ENCODE measurements at places on chromosomes 3 and 15.

- H3K36me3 ChIP-seq, result no peaks in the 10 kb centered on the region
- DNase-seq, result no peak
- H3K4me3 ChIP-seq, result no peak overlapping the region
- H3K4me1 ChIP-seq, result no peaks in the 10 kb centered on the region
- no peaks in the 10 kb centered on the region for H3K27me3 ChIP-seq
Observed at GRCh38 chr3:59572106-59572505, 522.3 kb upstream of the CFAP20DC start.

DNA sequence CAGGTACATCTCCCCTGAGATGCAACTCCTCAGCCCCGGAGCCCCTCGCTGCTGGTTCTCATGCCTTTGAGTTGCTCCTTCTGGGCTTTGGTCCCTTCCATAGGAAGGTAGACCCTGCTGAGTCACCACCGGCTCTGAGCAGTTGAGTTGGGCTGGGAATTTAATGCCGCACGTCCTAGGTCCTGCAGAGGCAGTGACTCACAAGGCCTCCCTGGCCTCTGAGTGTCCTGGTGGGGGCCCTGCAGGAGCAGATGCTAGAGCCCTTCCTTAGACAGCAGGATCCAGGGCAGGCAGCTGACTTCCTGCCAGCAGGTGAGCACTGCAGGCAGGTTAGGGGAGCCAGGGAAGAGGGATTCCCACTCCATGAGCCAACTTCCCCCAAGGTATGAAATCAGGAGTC lies 5.5 kb upstream of the NTRK3 start:
- H3K27ac ChIP-seq, result no peak overlapping the region
- H3K27me3 ChIP-seq, result peaks cover 53% of the 10 kb centered on the region
- DNase-seq, result no peak
- no peak overlapping the region for H3K4me3 ChIP-seq
- no peaks in the 10 kb centered on the region for H3K36me3 ChIP-seq
- peaks cover 6% of the 10 kb centered on the region for H3K4me1 ChIP-seq

DNA sequence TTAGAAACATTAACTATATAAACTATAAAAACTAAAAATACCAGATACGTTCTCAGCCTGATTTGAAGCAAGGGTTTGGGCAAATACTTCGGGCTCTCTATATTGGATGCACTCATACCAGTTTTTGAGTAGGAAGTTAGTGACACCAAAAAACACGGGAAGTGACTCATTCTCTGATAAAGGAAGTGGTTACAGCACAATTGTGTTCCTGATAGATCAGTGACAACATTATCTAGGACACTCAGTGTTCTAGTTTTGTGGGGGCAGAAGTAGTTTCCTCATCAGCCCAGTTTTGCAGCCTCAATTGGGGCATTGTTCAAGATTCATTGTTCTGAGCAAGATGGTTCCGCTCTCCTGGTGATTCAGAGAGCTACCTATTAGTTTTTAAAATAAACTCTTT lies 469.6 kb upstream of the DPPA4 start:
- no peaks in the 10 kb centered on the region for H3K27me3 ChIP-seq
- H3K27ac ChIP-seq, result no peak overlapping the region
- no peaks in the 10 kb centered on the region for H3K36me3 ChIP-seq
- H3K4me1 ChIP-seq, result no peaks in the 10 kb centered on the region

GRCh38 chr15:89378296-89379151 lies 43.9 kb upstream of the POLG start:
- H3K4me3 ChIP-seq, result no peak overlapping the region
- peak; percentile 47 for DNase-seq
- no peak overlapping the region for H3K27ac ChIP-seq
- no peaks in the 10 kb centered on the region for H3K36me3 ChIP-seq
- peaks cover 23% of the 10 kb centered on the region for H3K4me1 ChIP-seq

GRCh38 chr3:160170409-160171370 lies 54.5 kb upstream of the C3orf80 start:
- no peak overlapping the region for H3K4me3 ChIP-seq
- DNase-seq, result no peak
- H3K27me3 ChIP-seq, result no peaks in the 10 kb centered on the region
- no peak overlapping the region for H3K27ac ChIP-seq
- no peaks in the 10 kb centered on the region for H3K4me1 ChIP-seq

DNA sequence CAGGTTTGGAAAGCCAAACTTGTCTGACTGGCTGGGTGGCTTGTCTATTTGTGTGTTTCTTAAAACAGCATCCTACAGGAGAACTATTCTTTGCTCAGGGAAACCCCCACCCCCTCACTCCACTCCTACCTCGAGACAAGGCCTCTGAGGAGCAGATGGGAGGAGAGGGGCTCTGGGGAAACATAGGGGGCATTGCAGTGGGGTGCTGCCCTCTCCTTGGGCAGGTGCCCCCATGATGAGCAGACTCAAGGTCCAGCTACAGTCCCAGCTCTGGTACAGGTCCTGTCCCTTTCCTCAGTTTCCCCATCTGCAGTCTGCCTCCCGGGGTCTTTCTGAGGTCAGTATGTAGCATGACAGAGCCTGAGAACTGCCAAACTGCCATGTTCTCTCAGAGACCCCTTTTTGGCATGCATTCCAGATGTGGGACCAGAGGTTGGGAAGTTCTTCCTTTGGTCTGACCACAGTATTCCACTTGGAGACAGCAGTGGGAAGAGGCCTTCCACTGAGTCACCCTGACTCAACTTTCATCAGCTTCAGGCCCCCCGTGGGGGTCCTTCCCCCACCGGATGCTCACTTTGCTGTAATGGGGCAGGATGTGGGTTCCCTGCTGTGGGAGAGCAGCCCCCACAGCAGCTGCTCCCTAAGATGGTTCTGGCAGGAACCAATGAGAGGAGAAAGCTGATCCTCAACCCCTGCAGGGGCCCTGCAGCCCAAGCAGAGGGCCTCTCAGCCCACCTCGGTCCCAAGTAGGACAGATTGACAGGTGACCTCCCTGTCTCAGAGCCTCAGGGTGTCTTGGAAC lies 32.3 kb upstream of the CYP11A1 start:
- H3K4me1 ChIP-seq, result peaks cover 21% of the 10 kb centered on the region
- no peak overlapping the region for H3K27ac ChIP-seq
- no peak for DNase-seq
- no peaks in the 10 kb centered on the region for H3K27me3 ChIP-seq
- no peak overlapping the region for H3K4me3 ChIP-seq

- H3K4me3 ChIP-seq, result no peak overlapping the region
- H3K4me1 ChIP-seq, result peaks cover 30% of the 10 kb centered on the region
- H3K36me3 ChIP-seq, result no peaks in the 10 kb centered on the region
- DNase-seq, result no peak
- H3K27me3 ChIP-seq, result no peaks in the 10 kb centered on the region
Observed at GRCh38 chr15:100208921-100209603, 132.7 kb downstream of the ADAMTS17 start.

DNA sequence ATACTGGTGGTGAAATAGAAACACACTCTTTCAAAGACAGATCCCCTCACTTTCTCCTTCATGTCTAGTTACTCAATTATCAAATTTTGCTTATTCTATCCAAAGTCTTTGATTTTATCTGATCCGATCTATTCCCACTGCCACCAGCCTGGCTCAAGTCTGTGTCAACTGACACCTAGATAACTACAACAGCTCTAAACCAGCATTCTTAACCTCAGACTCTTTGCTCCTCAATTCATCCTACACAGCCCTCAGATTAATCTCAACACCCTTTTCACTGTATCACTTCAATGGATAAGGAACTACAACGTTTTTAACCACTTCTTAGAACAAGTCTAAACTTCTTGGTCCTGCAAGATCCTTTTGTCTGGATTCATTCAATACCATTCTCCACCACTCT lies 9.1 kb downstream of the KPNA1 start:
- no peak for DNase-seq
- no peaks in the 10 kb centered on the region for H3K36me3 ChIP-seq
- no peak overlapping the region for H3K27ac ChIP-seq
- H3K4me1 ChIP-seq, result peaks cover 5% of the 10 kb centered on the region

- no peaks in the 10 kb centered on the region for H3K27me3 ChIP-seq
- H3K4me3 ChIP-seq, result no peak overlapping the region
- H3K36me3 ChIP-seq, result no peaks in the 10 kb centered on the region
- H3K4me1 ChIP-seq, result no peaks in the 10 kb centered on the region
- DNase-seq, result no peak
- no peak overlapping the region for H3K27ac ChIP-seq
Observed at GRCh38 chr15:100061944-100062343, 279.8 kb downstream of the ADAMTS17 start.

DNA sequence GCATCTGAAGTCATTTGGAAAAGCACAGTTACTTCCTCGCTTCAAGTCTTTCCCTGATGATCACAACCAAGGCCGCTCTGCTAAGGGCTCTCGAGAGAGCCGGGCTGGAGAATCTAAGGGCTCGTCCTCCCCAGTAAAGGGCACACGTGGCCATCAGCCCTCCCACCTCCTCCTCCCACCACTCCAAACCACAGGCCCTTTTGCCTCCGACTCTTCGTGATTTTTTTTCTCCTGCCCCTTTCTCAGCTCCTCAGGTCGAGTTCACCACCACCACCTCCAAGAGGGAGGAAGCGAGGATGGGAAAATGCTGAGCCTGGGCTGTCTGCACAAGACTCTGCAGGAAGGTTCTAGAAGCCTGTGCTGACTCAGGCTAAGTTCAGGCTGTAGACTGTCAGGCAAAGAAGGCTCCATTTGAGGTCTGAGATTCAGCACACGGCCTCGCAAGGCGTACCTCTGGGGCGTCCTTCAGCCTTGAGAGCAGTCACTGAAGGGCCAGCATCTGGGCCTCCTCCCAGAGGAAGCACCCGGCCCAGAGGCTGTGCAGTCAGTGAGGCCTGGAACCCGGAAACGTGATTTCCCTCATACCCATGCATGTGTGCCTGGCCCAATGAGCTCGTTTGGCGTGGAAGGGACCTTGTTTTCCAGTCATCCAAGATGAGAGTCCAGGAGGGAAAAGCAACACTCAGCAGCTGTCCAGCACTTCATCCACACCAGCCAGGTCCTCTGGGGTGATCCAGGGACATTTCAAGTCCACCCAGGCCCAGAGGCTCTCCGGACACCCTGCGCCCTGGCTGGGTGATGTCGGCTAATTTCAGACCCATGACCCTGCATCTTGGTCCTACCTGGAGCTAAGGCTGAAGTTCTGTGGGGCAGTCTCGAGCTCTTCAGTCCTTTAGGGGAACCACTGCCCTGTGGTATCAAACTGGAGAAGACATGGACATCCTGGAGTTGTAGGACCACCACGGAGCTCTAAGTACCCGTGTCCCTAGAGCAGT lies 196.8 kb downstream of the XXYLT1 start:
- H3K27me3 ChIP-seq, result no peaks in the 10 kb centered on the region
- H3K36me3 ChIP-seq, result no peaks in the 10 kb centered on the region
- no peak overlapping the region for H3K27ac ChIP-seq
- DNase-seq, result no peak
- no peak overlapping the region for H3K4me3 ChIP-seq

- peaks cover 4% of the 10 kb centered on the region for H3K4me1 ChIP-seq
- H3K4me3 ChIP-seq, result no peak overlapping the region
- H3K27ac ChIP-seq, result no peak overlapping the region
- DNase-seq, result peak; percentile 69
Observed at GRCh38 chr15:89898614-89899294, 5.0 kb upstream of the AP3S2 start.

DNA sequence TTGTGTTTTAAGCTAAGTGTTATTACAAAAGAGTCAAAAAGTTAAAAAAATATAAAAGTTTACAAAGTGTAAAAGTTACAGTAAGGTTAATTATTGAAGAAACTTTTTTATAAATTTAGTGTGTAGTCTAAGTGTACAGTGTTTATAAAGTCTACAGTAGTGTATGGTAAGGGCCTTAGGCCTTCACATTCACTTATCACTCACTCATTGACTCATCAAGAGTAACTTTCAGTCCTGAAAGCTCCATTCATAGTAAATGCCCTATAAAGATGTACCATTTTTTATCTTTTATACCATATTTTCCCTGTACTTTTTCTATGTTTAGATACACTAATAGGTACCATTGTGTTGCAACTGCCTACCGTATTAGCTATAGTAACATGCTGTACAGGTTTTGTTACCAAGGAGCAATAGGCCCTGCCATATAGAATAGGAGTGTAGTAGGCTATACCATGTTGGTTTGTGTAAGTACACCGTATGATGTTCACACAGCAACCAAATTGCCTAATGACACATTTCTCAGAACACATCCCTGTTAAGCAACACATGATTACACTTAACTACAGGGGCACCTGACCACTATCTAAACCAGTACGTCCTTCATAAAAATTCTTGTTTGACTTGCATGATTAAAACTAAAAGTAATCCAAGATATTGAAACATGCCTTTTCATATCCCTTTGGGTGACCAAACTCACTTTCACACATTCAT lies 17.2 kb downstream of the RAD18 start:
- H3K36me3 ChIP-seq, result no peaks in the 10 kb centered on the region
- no peaks in the 10 kb centered on the region for H3K4me1 ChIP-seq
- H3K27ac ChIP-seq, result no peak overlapping the region

- H3K36me3 ChIP-seq, result no peaks in the 10 kb centered on the region
- no peak overlapping the region for H3K27ac ChIP-seq
- H3K4me1 ChIP-seq, result no peaks in the 10 kb centered on the region
- no peaks in the 10 kb centered on the region for H3K27me3 ChIP-seq
Observed at GRCh38 chr3:23162934-23163333, 40.2 kb upstream of the UBE2E2 start.

GRCh38 chr3:31600431-31600830 lies 67.7 kb downstream of the STT3B start:
- no peaks in the 10 kb centered on the region for H3K36me3 ChIP-seq
- no peak for DNase-seq
- no peaks in the 10 kb centered on the region for H3K27me3 ChIP-seq
- no peak overlapping the region for H3K27ac ChIP-seq
- no peaks in the 10 kb centered on the region for H3K4me1 ChIP-seq

GRCh38 chr3:125431912-125432790 lies 57.0 kb upstream of the ZNF148 start:
- no peak overlapping the region for H3K4me3 ChIP-seq
- H3K27me3 ChIP-seq, result no peaks in the 10 kb centered on the region
- H3K27ac ChIP-seq, result no peak overlapping the region
- H3K4me1 ChIP-seq, result no peaks in the 10 kb centered on the region
- DNase-seq, result no peak

- DNase-seq, result no peak
- H3K4me3 ChIP-seq, result no peak overlapping the region
- no peaks in the 10 kb centered on the region for H3K4me1 ChIP-seq
- H3K27me3 ChIP-seq, result peaks cover 2% of the 10 kb centered on the region
Observed at GRCh38 chr15:29126208-29126536, 143.4 kb downstream of the NSMCE3 start.

DNA sequence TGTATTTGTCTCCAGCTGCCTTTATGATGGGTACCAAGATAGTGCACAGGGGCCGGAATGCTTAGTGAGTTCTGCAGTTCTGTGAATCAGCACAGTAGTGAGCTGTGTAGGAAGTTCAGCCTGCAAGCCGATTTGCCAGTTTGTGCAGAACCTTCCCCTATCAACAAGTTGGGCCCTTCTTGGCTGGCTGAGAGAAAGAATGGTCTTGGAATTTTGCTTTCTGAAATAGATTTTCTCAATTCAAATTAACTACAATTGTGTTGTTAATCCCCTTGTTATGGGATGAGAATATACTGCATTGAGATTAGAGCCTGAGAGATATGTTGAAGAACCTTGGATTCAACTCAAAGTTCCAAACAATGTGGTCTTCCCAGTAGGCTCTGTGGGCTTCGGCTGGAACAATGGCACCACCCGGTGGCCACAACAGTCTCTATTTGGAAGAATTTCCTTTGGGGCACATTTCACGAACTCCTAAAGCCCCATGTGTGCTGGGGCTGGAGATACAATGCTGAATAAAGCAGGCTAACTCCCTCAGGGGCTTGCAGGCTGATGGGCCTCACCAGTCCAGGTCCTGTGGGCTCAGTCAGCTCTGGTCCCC lies 59.1 kb downstream of the TRIM42 start:
- no peak overlapping the region for H3K27ac ChIP-seq

- no peak overlapping the region for H3K4me3 ChIP-seq
- H3K36me3 ChIP-seq, result no peaks in the 10 kb centered on the region
- no peak for DNase-seq
- H3K27ac ChIP-seq, result peak overlapping the region; percentile 42
Observed at GRCh38 chr3:65811892-65812291, 226.8 kb downstream of the MAGI1 start.

All from hepatocyte (in vitro differentiated cells).